ENCODE measurements at places on chromosomes 5 and 9. TPM values are rescaled to one million over a fixed set of nuclear protein-coding genes. Genes with fewer than 3 reads are reported as not detected.

GRCh38 chr5:136249678-136250266 is 56.8 kb upstream of the SMIM32 start:
- no peaks in the 10 kb centered on the region for H3K36me3 ChIP-seq
- no peaks in the 10 kb centered on the region for H3K4me1 ChIP-seq
- no peak overlapping the region for H3K27ac ChIP-seq
- H3K4me3 ChIP-seq = no peak overlapping the region

DNA sequence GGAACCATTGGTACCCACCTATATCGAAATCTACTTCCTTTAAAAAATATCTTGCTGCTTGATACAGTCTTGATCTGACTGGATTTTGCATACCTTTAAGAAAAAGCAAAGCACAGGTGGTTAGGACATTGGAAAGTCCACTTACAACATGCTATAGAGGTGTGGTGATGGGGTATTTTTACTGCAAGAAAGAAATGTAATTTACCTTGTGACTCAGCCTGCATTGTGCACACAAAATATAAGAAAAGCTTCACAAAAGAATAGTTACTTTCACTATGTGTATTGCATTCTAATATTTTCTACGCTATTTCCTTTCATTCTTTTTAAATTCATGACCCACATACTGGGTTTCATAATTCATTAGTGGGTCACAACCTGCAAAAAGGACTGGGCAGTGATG is 236.2 kb upstream of the RASEF start:
- no peak overlapping the region for H3K4me3 ChIP-seq
- DNase-seq = no peak
- H3K36me3 ChIP-seq = no peaks in the 10 kb centered on the region
- H3K27ac ChIP-seq = no peak overlapping the region

- DNase-seq = no peak
- H3K4me3 ChIP-seq = no peak overlapping the region
- no peaks in the 10 kb centered on the region for H3K4me1 ChIP-seq
- no peaks in the 10 kb centered on the region for H3K36me3 ChIP-seq
- H3K27me3 ChIP-seq = no peaks in the 10 kb centered on the region
These were observed 42.8 kb downstream of the MAST4 start for GRCh38 chr5:66639037-66639436.

DNA sequence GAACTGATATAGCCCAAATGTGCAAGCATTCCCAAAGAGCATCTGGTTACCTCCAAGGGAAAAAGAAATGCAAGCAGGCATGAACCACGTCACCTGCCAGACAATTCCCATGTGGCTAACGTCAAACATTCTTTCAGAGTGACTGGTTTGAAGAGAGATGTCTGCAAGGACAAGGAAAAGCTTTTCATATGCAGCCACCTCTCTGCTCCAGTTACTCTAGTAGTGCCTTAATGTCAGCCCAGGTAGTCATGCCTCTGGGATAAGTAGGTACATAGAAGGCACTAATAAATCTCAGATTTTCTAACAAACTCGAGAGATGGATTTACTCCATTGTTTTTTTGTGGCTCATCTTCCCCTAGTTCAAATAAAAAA is 96.8 kb upstream of the IFNK start:
- H3K27me3 ChIP-seq = no peaks in the 10 kb centered on the region
- peaks cover 4% of the 10 kb centered on the region for H3K4me1 ChIP-seq
- no peaks in the 10 kb centered on the region for H3K36me3 ChIP-seq
- H3K4me3 ChIP-seq = no peak overlapping the region
- DNase-seq = no peak
- H3K27ac ChIP-seq = no peak overlapping the region

DNA sequence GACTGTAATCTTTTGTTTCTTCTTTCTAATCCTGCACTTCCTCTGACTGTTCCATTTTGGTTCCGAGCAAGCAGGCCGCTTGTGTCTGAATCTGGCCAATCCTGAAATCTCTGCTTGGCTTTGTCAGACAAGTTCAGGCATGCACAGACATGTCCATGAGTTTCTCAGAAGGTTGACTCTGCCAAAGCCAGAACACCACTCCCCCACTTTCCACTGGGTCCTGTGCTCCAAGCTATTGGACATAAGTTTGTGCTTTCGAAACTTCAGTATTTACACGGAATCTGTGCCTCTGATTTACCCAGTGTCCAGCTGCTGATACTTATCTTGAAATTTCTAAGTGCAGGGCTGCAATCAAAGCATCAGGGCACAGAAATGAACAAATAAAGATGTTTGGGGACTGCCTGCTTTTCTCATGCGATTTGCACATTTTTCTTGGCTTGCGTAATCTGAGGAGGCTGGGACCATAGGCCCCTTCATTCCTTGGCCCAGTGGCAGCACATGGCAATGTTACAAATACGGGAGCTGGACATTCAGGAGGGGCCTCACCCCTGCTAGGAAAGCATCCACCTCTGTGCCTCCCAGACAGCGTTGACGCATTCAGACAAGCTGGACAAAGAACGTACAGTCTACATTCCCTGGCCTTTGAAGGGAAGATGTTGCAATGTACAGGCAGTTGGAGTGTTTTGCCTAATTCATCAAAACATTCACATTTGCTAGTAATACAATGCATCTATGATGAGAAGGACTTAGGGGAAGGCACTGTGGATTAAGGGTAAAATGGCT is 209.2 kb upstream of the PAPPA start:
- DNase-seq = peak; percentile 87
- no peaks in the 10 kb centered on the region for H3K36me3 ChIP-seq
- H3K4me1 ChIP-seq = peaks cover 3% of the 10 kb centered on the region
- no peak overlapping the region for H3K4me3 ChIP-seq

- no peak overlapping the region for H3K4me3 ChIP-seq
- H3K27me3 ChIP-seq = no peaks in the 10 kb centered on the region
- H3K27ac ChIP-seq = no peak overlapping the region
- H3K4me1 ChIP-seq = peaks cover 17% of the 10 kb centered on the region
These were observed 205.5 kb downstream of the SLIT3 start for GRCh38 chr5:169095410-169095960.

DNA sequence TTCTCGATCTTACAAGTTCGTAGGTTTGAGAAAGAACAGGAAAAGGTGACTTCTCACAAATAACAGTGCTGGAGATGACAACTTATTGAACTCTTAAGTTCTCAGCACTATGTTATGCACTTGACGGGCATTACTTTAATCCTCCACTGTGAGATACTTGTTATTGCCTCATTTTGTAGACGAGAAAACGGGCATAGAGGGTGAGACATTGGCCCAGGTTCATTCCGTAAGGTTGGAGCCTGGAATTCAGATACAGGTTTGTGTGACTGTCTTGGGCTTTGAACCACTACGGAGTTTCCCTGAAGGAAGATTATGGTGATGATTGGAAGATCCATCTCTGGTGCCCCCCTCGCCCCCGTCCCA is 657 bp downstream of the MAT2B start:
- H3K27ac ChIP-seq = peak overlapping the region; percentile 94
- no peaks in the 10 kb centered on the region for H3K4me1 ChIP-seq
- H3K4me3 ChIP-seq = peak overlapping the region; percentile 71
- no peaks in the 10 kb centered on the region for H3K36me3 ChIP-seq
- H3K27me3 ChIP-seq = no peaks in the 10 kb centered on the region
- no peak for DNase-seq

GRCh38 chr5:173726846-173727557 is 110.6 kb upstream of the BOD1 start:
- H3K4me1 ChIP-seq = no peaks in the 10 kb centered on the region
- no peaks in the 10 kb centered on the region for H3K27me3 ChIP-seq
- no peak overlapping the region for H3K27ac ChIP-seq
- no peaks in the 10 kb centered on the region for H3K36me3 ChIP-seq
- H3K4me3 ChIP-seq = no peak overlapping the region

GRCh38 chr5:151345808-151346478 is 1.4 kb downstream of the SLC36A2 start:
- no peak overlapping the region for H3K27ac ChIP-seq
- no peaks in the 10 kb centered on the region for H3K4me1 ChIP-seq
- no peak overlapping the region for H3K4me3 ChIP-seq

GRCh38 chr9:85740787-85741094 is 1.0 kb downstream of the AGTPBP1 start:
- H3K4me3 ChIP-seq = peak overlapping the region; percentile 86
- no peaks in the 10 kb centered on the region for H3K27me3 ChIP-seq
- no peaks in the 10 kb centered on the region for H3K36me3 ChIP-seq
- H3K27ac ChIP-seq = no peak overlapping the region
- no peaks in the 10 kb centered on the region for H3K4me1 ChIP-seq

DNA sequence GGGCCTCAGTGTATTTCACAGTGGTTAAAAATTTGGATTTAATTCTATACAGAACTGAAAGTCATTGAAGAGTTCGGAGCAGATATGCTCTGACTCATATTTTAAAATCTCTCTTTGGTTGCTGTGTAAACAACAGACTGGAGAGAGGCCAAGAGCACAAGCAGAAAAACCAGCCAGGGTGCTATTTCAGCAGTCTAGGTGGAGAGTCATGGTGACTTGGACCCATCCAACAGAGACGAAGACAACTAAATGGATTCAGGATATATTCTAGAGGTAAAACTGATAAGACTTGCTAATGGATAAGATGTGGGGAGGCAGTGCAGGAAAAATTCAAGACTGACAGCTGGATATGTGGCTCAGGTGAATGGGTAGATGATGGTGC is 168.9 kb downstream of the MAPKAP1 start:
- H3K27ac ChIP-seq = no peak overlapping the region
- H3K4me3 ChIP-seq = no peak overlapping the region
- H3K36me3 ChIP-seq = no peaks in the 10 kb centered on the region
- H3K27me3 ChIP-seq = no peaks in the 10 kb centered on the region

GRCh38 chr9:1535599-1535998 is 479.5 kb upstream of the SMARCA2 start:
- no peak for DNase-seq
- no peak overlapping the region for H3K27ac ChIP-seq
- H3K27me3 ChIP-seq = no peaks in the 10 kb centered on the region
- H3K4me1 ChIP-seq = no peaks in the 10 kb centered on the region

GRCh38 chr9:6788162-6789016 is 30.6 kb downstream of the KDM4C start:
- H3K4me1 ChIP-seq = no peaks in the 10 kb centered on the region
- DNase-seq = no peak
- no peaks in the 10 kb centered on the region for H3K27me3 ChIP-seq
- H3K4me3 ChIP-seq = no peak overlapping the region
- H3K36me3 ChIP-seq = no peaks in the 10 kb centered on the region

- no peak overlapping the region for H3K27ac ChIP-seq
- no peaks in the 10 kb centered on the region for H3K27me3 ChIP-seq
- H3K36me3 ChIP-seq = no peaks in the 10 kb centered on the region
These were observed 15.5 kb downstream of the CSF1R start for GRCh38 chr5:150070821-150071220.

- H3K27me3 ChIP-seq = no peaks in the 10 kb centered on the region
- no peaks in the 10 kb centered on the region for H3K4me1 ChIP-seq
- DNase-seq = no peak
- H3K4me3 ChIP-seq = no peak overlapping the region
These were observed 93.3 kb downstream of the RAPGEF6 start for GRCh38 chr5:131541762-131542161.

GRCh38 chr9:98479967-98480847 is 224.8 kb upstream of the TBC1D2 start:
- no peaks in the 10 kb centered on the region for H3K4me1 ChIP-seq
- no peaks in the 10 kb centered on the region for H3K27me3 ChIP-seq
- no peak overlapping the region for H3K4me3 ChIP-seq
- H3K36me3 ChIP-seq = no peaks in the 10 kb centered on the region
- no peak overlapping the region for H3K27ac ChIP-seq

DNA sequence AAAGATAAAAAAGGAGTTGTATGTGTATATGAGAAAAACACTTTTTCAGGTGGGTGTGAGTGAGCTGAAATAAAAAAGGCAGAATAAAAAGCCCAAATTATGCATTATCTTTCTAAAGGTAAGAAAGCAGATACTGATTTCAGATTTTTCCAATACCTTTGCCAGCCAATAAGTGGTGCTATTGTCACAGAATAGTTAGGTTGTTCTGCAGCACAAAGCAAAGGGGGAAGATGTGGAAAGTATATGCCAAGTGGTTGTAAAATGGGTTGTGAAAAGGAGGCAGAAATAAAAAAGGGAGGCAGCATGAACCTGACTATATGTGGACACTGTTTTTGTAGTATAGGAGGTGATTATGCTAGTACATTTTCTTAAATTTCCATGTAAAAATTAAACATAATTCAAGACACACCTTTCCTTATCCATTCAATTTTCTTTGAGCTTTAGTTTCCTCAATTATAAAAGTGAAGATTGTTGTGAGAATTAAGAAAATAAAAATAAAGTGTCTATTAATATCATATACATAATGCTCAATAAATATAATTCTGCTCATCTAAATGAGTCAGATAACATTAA is 106.7 kb downstream of the SMIM15 start:
- no peak overlapping the region for H3K27ac ChIP-seq
- H3K4me3 ChIP-seq = no peak overlapping the region
- H3K36me3 ChIP-seq = no peaks in the 10 kb centered on the region
- no peaks in the 10 kb centered on the region for H3K4me1 ChIP-seq
- no peaks in the 10 kb centered on the region for H3K27me3 ChIP-seq

DNA sequence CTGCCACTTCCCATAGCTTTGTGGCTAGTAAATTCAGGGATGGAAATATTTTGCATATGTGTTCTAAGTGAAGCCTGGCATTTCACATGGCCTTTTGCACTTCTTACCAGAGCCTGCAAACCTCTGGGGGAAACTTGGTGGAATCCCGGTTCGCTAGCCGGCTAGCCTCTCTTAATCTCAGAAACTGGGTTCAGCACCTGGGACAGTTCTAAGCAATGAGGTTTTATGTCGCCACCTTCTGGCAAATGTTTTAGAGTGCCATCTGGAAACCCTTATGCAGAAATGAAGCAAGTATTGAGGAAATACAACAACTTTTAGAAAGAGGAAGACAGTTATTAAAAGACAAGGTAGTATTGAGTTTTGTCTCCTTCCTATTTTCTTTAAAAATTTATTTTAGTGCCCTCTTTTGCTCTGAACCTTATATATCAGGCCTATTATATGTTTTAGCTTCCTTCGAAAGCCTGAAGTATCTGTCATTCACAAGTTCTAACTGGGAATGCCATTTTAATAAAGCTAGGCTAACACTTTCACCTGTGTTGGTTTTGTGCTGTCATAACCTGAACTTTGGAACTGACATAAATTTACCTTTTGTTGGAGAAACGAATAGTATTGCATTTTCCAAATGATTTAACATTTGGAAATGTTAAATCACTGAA is 963 bp upstream of the HTR1A start:
- DNase-seq = peak; percentile 26
- H3K36me3 ChIP-seq = no peaks in the 10 kb centered on the region

DNA sequence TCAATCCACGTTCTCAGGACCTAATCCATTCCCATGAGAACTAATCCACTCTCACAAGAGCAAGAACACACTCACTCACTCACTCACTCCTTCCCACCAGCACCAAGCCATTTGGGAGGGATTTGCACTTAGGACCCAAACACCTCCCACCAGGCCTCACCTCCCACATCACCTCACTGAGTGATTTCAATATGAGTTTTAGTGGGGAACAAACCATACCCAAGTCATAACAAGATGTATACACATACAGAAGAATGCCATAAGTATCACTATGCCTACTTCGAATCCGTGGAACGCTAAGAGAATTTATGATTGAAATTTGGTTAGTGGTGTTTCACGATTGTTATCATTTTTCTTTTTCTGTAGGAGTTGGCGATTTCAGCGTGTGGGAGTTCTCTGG is 29.3 kb upstream of the CTSL start:
- no peak overlapping the region for H3K27ac ChIP-seq
- no peaks in the 10 kb centered on the region for H3K27me3 ChIP-seq
- H3K4me1 ChIP-seq = no peaks in the 10 kb centered on the region
- H3K4me3 ChIP-seq = no peak overlapping the region
- no peak for DNase-seq

ENHO gene
- total RNA-seq = not detected

PCDHA6 gene
- total RNA-seq = 0.36 TPM

SMIM27 gene
- 6.7 TPM for total RNA-seq

SYNPO gene
- total RNA-seq = 327 TPM

EEIG1 gene
- total RNA-seq = 41.4 TPM

SGCD gene
- total RNA-seq = 129 TPM

PRELID2 gene
- 26.7 TPM for total RNA-seq

GRIN1 gene
- not detected for total RNA-seq

PTGS1 gene
- 20.3 TPM for total RNA-seq

C9 gene
- 0.30 TPM for total RNA-seq

ARL14EPL gene
- total RNA-seq = 0.63 TPM
